ENCODE measurements at places on chromosomes 3 and 15. TPM values are rescaled to one million over a fixed set of nuclear protein-coding genes. Genes with fewer than 3 reads are reported as not detected.

The MGA gene
- 50.1 TPM for total RNA-seq

The GNAT1 gene
- total RNA-seq = not detected

DNA sequence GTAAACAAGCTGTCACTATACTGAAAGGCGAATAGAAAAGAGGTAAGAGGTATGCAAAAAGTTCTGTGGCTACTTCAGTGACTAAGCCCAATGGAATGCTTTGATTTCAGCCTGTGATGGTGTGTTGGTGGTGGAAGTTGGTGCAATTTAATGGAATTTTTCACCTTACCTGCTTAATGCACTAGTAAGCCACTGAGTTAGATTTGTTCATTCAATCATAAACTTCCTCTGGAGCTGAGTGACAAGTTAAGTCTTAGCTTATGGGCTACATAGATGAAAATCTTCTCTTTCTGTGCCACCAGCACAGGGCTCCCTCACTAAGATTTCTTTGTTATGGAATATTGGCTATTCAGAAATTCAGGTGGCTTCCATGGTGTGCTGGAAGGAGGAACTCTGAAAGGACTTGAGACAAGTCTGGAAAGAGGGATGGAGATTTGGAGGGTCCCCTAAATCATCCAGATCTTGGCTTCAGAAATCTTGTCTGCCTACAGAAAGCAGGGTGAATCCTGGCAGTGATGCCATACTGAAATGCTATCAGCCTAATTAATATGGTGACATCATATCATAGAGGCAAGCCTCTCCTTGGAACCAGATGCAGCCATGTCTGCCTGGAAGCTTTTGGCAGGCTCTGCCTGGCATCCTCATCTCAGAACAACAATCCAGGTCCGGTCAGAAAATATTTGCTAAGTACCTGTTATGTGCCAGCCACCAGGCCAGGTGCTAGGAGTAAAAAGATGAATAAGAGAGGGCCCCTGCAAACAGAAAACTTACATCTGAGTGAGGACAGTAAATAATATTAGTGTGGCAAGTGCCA lies 8.1 kb upstream of the GAP43 start:
- peak; percentile 15 for DNase-seq

DNA sequence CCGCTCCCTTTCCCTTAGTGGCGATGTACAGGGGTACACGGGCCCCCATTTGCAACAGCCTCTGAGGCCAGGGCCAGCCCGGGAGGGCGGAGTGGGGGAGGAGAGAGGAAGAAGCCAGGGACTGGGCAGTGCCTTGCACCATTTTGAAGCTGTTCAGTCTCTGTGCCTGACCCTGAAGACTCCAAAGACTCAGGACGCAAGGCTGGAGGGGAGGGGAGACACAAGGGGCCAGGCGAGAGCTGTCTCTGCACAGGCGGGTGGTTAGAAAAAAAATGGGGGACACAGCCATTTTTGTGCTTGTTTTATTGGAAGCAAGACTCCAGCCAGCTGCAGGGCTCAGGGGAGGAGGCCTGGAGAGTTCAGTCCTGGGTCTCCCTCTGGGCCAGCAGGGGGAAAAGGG lies 1.6 kb downstream of the RPP25 start:
- DNase-seq = no peak

DNA sequence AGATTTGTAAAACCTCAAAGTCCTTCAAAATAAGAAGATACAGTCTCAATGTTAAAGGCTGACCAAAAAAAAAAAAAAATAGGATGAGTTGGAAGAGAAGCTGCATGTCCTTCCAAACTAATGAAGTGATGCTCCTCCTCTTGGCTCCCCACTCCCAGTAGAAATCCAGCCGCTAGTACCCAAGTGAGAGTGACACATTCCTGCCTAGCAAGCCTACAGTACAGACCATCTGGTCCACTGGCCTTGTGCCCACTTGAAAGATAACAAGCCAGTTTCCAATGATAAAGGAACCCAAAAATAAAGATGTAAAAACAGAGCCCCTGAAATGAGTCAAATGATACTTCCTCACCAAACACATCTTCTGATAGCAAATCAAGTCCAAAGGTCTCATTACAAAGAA lies 258.7 kb upstream of the NSMCE3 start:
- no peak for DNase-seq
